ENCODE measurements at places on chromosomes 3 and 15. TPM values are rescaled to one million over a fixed set of nuclear protein-coding genes. Genes with fewer than 3 reads are reported as not detected.

Gene LRRC31
- total RNA-seq = 0.78 TPM

Gene PPP1R14D
- not detected for total RNA-seq

Gene GMPS
- 49.4 TPM for total RNA-seq

Gene MEIS2
- total RNA-seq = 74.8 TPM

GRCh38 chr3:188658606-188659005, 504.6 kb downstream of the LPP start:
- no peak for DNase-seq

DNA sequence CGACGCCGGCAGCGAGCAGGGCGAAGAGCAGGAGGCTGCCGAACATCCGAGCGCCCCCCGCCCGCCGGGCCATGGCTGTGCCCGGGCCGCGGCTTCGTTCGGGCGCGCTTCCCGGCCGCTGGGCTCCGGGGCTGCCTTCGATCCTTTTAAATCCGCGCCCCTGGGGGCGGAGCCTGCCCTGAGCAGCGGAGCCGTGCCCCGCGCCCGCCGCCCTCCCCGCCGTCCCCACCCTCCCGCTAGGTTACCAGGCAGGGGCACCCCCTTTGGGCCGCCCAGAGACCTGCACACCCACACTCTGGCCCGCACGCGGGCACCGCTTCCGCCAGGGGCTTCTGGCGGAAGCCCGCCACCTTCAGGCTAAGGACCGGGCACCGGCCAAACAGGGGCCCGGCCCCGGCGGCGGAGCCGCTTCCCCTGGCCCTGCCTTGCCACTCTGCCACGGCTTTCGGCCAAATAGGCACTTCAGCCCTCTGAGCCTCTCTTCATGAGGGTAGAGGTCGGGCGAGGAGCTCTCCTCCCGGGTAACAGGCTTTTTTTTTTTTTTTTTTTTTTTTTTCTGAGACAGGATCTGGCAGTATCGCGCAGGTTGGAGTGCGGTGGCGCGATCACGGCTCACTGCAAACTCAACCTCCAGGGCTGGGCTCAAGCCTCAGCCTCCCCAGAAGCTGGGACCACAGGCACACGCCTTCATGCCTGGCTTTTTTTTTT, at the start of gene NMB:
NMB (minus strand) TSS at position 120 of the 708 bp plus-strand sequence; CDS start at position 73, 47 bp downstream.
- peak; percentile 86 for DNase-seq

DNA sequence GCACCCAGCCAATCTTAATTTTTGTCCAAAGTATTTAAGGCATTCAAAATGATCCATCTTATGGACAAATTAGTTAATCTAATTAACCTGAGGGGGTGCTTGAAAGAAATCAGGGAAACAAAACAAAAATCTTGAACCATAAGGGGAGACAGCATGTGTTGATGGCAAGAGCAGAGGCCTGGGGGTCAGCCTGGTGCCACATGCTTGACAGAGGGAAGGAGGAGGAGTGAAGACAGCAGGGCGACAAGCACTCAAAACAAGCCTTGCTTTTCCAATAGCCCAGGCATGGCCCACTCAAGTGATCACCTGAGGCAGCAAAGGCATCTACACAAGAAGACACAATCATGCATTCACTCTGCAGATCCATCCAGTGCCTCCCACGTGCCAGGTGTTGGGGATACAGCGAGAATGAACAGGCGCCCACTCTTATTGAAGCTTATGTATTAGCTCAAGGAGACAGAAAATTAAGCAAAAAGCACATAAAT, 25.0 kb upstream of the MGLL start:
- DNase-seq = no peak

DNA sequence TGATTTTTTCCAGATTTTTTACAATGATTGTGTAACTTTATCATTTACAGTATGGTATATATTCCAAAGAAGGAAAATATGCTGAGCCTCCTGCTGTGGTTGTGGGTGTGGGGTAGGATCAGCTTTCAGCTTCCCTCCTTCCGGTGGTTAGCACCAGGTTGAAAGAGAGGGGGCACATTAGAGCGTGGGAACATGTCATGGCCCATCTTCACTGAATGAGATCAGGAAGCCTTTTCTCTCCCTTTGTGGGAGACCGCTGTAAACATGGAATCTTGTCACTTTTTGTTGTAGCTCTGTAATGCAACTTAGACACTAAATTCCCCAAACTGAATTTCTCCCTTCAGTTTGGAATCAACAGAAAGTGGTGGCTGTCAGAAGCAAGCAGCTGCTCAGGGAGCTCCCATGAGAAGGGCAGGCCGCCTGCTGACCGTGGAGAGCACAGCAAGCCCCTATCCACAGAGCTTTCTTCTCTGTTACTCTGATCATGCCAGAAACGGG, 86.7 kb upstream of the LIMD1 start:
- DNase-seq = no peak

DNA sequence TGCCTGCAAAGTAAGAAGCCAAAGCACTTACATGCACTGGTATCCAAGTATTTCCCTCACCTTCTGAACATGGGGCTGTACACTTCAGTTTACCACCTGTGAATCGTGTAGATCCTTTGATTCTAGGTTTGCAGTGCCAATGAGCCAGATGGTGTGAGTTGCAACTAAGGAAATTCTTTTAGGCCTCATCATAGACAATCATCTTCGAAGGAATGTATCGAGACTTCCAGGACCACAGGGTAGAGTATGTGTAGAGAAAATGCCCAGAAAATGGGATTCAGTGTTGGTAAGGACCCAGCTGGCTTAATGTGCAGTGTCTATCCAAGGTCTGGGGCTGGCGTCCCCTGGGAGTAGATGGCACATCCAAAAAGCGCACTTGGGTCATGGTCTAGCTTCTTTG, 323.2 kb upstream of the TPM1 start:
- no peak for DNase-seq

DNA sequence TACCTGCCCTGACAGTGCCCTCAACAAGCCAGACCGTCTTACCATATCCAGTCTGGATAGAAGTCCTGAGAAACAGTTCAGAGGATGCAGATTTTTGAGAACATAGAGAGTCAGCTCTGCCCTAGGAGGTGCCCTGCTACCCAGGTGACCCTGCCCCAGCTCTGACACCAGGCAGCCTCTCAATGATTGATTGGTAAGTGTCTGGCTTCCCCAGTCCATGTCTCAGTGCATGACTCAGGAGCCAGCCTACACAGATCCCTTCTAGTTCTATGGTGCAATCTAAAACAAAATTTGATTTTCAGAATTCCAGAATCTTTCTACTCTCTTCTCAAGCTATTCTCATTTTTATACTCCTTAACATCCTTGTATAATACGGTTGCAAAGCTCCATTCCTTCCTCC, 292.1 kb downstream of the VPS13C start:
- DNase-seq = no peak

DNA sequence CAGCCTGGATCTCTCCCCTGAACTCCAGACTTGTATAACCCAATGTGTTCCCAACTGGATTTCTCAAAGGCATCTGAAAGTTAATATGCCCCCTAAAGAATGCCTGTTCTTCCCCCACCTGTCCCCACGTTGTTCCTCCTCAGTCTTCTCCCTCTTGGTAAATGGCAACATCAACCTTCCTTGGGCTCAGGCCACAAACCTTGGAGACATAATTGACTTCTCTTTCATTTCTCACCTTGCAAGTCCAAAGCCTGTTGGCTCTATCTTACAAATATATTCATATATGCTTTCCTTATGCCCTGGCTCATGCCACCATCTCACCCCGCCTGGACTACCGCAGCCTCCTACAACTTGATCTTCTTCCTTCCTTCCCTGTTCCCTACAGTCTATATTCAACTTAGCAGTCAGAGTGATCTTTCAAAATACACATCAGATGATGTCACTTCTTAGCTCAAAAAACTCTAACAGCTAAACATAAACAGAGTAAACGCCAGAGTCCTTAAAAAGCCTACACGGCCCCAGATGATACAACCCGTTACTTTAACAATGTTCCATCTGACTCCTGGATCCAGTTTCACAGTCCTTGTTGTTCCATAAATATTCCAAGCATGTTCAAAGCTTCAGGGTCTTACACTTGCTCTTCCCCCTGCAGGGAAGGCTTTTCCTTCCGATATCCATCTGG, 66.2 kb downstream of the ETV5 start:
- no peak for DNase-seq

- peak; percentile 43 for DNase-seq
Measured at GRCh38 chr15:31268108-31268501, 58.5 kb upstream of the KLF13 start.

DNA sequence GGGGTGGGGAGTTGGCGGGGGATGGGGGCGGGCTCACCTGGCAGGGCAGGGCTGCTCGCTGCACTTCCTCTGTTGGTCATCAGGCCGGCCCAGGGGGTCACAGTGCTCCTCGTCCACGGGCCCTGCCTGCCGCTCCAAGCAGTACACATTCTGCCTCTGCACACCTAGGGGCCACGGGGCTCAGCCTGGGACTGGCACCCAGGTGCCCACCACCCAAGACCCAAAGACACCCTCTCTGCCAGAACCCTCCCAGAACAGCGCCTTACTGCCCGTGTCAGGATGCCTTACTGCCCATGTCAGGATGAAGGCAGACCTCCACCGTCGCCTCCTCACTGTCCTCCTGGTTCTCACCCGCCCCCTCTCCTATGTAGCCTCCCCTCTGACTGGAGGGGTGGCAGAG, 43.2 kb downstream of the ADAMTS7 start:
- no peak for DNase-seq

DNA sequence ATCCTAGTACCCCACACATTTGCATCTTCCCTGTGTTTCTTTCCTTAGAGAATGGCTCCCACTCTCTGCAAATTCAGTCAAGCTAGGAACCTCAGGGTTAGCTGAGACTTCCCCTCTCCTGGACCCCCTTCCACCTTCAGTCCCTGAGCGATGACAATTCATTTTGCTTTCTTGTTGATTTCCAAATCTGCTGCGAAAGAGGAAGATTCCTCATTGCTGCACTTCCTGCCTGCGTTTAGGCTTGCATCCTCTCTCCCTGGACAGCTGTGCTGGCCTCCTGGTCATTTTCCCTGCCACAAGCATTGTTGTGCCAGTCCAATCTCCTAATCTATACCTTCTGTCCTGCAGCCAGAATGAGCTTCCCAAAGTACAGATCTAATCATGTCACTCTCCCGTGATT, 12.3 kb upstream of the DGKG start:
- DNase-seq = no peak
